ENCODE measurements at places on chromosomes 1 and 21.

DNA sequence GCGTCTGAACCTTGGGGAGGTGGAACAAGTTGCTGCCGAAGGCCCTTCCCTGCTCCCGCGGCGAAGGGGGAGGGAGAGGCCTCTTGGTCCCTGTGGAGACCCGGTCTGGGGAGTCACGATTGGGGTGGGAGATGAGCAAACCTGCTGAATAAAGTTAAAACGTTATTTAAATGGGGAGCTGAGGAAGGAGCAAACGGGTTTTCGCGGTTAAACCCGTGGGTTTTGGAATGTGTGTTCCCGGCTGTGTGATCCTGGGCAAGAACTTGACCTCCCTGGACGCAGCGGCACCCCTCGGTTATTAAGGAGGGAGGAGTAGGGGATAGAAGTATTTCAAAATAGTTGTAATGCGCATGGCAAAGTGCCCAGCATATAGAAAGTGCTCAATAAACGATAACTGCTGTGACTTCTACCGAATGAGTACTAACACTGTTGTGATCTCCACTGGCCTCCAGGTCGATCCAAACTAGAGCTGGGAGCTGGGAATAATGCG lies 3.4 kb downstream of the FAM110D start:
- no peak for DNase-seq

- DNase-seq = no peak
Observed at GRCh38 chr21:44756423-44757185, 45.0 kb downstream of the UBE2G2 start.

DNA sequence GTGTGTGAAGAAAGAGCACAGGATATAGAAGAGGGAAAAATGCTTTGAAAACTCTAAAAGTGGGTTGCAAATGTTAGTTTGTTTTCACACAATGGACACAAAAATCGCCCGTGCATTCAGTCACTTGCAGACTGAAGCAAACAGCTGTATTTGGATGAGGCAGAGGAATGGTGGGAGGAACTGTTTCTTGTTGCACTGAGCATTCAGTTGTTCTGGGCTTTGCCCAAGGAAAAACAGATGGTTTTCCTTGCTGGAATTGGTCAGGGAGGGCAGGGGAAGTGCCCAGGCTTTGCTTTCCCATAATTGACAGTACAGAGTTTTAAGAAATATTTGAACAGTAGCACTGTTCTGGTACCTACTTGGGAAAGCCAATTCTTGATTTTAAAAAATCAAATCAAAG lies 19.5 kb upstream of the WARS2 start:
- no peak for DNase-seq

DNA sequence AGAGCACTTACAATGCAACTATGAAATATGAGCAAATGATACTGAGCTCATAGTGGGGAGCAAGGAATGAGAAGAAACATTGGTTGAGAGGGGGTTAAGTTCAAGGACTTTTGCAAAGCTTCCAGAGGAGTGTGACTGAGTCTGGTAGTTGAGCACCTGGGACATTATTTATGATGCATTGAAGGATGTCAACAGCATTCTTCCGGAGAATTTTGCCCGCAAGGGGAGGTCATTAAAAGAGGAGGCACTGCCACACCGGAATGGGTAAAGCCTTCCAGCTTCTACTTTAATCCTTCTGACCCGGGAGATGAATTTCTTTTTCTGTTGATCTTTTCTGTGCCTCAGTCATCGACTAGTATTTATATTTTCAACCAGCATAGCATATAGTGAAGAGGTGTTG lies 208.4 kb upstream of the CAMK1G start:
- DNase-seq = no peak

DNA sequence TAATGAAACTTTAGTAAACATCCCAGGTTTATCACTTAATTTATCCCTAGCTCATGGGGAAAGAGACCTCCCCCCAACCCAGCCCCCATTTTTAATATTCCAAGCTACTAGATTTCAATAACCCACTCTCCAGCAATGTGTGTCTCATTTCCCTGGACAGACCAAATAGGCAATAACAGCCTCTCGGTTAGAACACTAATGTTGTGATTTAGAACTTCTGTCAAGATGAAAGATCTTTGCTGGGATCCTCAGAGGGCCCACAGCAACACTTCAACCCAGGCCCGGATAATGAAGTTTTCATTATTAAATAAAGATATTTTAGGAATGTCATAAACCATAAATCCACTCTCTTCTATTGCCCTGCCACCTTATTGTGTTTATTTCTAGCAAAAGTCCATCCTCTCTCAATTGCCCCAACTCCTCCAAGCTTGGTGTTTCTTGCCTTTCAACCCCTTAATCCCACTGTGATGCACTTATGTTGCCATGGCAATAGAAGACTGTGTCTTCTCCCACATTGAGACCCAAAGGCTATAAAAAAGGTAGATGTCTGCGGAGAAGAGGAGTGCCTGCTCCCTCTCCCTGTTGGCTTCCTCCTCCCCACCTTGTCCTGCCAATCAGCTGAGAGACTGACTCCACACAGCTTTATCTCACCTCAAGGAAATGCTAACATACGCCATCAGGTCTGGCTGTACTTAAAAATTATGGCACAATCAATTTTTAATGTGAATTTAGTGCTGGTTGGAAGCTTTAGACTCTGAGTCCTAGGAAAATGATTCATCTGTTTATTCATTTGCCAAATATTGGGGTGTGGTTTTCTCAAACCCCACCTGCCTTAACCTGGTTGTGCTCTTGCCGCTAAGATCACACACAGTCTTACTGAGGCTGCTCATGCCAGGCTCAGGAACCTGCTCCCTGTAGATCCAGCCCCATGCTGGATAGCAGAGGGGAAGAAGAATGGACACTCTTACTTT lies 258.3 kb upstream of the CAMK1G start:
- no peak for DNase-seq

GRCh38 chr1:63463248-63463647 lies 59.8 kb downstream of the ITGB3BP start:
- no peak for DNase-seq

DNA sequence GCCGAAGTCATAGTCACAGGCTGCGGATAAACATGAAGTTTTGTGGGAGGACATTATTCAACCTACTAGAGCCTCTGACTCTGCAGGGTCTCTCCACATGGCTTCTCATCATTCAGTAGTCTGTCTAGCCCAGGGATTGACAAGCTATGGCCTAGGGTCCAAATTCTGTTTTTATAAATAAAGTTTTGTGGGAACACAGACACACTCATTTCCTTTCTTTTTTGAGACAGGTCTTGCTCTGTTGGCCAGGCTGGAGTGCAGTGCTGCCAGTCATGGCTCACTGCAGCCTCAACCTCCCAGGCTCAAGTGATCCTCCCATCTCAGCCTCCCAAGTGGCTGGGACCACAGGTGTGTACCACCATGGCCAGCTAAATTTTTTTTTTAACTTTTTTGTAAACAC lies 8.1 kb upstream of the ENO1 start:
- no peak for DNase-seq

DNA sequence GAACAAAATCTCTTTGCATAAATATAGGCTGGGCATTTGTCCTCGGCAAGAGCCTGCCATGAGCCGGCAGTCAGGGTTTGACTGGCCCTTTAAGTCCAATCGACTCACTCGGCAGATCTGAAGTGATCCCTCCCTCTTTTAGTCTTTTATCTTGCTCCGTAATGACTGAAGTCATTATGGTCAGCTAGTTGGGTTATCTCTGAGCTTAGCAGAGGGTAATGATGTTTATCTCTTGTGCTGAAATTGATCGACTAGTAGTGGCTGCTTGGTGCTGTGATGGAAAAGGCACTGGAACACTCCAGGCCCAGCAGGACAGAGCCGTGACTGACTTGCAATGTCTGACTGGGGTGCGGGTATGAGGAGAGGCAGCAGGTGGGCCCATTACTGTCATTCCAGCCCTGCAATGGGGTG lies 468 bp upstream of the ABCA4 start:
- DNase-seq = no peak

- no peak for DNase-seq
Observed at GRCh38 chr1:59505596-59506028, 208.7 kb downstream of the FGGY start.

DNA sequence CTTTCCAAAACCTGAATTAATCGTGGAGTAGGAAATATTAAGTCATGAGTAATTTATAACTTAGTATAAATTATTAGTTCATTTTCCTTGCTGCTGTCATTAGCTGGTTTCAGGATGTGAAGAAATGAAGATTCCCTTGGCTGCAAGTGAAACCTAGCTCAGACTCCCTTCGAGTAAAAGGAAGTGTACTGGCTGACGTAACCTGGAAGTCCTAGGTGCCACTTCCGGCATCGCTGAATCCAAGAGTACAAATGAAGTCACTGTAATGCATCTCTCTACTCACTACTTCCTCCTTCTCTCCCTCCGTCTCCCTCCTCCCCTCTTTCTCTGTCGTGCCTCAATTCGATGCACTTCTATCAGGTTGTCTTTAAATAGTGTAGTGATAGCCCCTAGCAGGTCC lies 28.8 kb downstream of the ZP4 start:
- no peak for DNase-seq

GRCh38 chr1:210541680-210542358 lies 213.1 kb downstream of the HHAT start:
- DNase-seq = no peak

GRCh38 chr1:117104986-117105385 lies 16.6 kb downstream of the TRIM45 start:
- DNase-seq = no peak

DNA sequence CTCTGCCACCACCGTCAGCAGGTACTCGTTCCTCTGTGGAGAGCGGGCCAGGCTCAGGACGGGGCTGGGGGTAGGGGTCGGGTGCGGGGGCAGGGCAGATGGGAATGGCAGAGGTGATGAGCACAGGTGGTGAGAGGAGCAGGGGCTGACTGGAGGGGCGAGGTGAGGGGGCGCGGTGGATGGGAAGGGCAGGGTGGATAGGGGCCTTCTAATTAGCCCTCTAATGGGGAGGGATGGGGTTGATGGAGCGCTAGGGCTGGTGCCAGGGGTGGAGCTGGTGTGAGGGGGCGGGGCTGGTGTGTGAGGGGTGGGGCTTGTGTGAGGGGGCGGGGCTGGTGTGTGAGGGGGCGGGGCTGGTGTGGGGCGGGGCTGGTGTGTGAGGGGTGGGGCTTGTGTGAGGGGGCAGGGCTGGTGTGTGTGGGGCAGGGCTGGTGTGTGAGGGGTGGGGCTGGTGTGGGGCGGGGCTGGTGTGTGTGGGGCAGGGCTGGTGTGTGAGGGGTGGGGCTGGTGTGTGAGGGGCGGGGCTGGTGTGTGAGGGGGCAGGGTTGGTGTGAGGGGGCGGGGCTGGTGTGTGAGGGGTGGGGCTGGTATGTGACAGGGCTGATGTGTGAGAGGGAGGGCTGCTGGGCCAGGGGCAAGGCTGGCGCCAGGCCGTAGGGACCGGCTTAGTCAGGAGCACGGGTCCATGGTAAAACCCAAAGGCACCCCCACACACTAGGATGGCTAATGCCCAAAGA lies 5.9 kb downstream of the KRTAP10-1 start:
- DNase-seq = no peak

DNA sequence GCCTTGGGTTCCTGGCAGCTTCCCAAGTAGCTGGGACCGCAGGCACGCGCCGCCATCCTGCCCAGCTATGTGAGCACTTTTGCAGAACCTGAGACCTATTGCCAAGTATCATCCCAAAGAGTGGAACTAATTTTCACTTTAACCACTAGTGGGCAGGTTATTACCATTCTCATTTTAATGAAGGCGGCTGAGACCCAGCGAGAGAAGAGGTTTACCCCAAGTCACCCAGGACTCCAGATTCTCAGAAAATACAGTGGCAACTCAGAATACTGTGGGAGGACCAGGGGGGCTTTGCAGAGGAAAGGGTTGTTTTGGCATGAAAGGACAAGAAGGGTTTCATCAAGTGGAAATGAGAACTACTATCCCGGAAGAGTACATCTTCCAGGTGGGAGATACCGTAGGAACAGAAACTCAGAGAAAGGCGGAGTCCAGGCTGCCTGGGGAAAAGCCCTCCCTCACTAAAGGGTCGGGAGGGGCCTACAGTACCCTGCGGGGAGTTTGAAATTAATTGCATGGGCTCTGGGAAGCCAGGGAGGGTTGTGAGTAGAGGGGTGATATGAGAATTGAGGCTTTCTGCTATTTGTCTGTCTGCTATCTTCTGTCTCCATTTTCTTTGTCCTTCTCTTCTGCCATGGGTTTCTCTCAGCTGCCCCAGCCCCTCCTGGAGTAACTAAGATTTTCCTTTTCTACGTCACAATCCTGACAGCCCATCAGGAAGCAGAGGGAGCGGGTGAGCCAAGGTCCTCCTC lies 7.2 kb upstream of the SEMA4A start:
- peak; percentile 81 for DNase-seq
